Midbrain (tissue), 1 donor: ENCODE measurements at places on chromosomes 1 and 21.

- no peak for DNase-seq
These were observed 117.5 kb downstream of the C1orf21 start for GRCh38 chr1:184504040-184504954.

GRCh38 chr1:205416322-205416721 is 5.5 kb downstream of the LEMD1 start:
- DNase-seq = no peak

DNA sequence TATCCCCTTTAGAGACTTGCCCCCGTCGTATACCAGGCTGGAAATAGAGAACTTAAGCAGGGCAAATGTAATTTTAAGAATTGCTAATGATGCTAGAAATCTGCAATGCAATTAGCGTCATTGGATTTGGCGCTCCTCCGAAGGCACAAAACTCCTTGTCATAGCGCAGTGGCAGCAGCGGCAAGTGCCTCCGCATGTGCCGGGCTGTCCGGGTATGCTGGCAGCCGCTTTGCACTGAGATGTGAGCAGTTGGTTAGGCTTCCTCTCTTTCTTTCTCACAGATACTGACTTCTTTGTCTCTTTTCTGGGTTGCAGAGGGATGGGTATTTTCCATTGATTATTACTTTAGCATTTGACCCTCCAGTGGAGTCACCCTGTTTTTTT is 193.4 kb upstream of the LMO4 start:
- DNase-seq = peak; percentile 51

DNA sequence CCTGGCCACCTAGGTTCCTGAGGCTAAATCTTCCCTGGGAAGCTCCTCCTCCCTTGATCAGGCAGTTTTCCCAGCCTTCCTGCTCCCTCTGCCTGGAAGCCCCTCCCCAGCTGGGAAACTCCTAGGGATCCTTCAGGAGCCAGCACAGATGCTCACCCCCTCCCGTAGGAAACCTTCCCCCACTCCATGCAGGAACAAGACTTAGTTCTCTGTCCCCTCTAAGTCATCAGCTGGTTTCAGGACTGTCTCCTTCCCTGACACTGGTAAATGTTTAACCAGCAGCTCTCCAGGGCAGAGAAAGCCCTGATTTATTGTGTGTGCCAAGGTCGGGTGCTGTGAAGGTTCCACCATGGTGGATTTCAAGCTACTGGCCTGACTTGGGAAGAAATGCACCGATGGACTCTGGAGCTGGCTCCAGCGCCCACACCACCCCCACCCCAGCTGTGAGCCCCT is 25.0 kb downstream of the TTC39A start:
- DNase-seq = no peak

DNA sequence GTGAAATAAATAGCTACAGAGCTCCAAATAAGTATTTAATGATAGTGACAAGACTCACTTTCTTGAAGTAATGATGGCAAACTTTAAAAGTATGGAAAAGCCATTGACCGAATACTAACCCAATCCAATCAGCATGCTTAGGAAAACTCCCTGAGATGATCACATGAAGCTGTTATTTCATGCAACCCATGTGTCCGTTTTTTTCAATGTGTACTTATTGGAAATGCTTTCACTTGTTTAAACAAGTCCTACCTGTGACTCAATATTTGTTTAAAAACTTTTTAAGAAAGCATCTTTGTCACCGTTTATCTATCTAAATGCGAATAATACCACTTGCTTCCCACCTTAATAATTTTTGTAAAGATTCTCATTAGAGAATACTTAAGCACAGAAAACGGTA is 185.8 kb downstream of the NRIP1 start:
- DNase-seq = no peak

- DNase-seq = no peak
These were observed 101.1 kb downstream of the MACF1 start for GRCh38 chr1:39305555-39305954.

- DNase-seq = no peak
These were observed 4.3 kb upstream of the CPLANE2 start for GRCh38 chr1:16241221-16241708.

GRCh38 chr21:44892095-44892494 is 18.6 kb upstream of the PTTG1IP start:
- no peak for DNase-seq

DNA sequence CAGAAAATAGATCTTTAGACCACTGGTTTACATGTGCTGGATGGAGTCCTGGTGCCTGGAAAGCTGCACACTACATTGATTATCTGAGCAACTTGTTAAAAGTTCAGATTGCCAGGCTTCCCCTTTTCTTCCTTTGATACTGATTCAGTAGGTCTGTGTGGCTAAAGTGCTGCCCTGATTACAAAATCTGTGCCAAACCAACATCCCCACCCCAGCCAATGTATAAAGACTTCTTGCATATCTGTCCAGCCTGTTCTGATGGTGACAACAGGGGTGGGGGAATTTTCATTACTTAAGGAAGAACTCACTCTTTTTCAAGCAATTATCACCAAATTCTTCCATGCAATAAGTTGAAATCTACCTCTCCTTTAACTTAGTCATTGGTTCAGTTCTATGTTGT is 135.5 kb downstream of the TNFSF18 start:
- no peak for DNase-seq

GRCh38 chr21:27505516-27505915 is 538.6 kb upstream of the ADAMTS5 start:
- DNase-seq = no peak

DNA sequence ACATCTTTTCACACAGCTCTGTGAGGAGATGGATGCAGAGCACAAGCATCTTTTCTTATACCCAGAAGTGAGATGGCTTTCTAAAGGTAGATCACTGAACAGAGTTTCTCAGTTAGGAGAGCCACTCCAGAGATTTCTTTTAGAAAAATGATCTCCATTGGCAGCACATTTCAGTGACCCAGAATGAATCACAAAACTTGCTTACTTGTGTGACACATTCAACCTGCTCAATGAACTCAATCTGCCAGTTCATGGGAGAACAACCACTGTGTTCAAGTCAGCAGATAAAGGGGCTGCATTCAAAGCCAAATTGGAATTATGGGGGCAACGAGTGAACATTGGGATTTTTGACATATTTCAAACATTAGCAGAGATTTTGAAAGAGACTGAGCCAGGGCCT is 78.3 kb downstream of the UCHL5 start:
- no peak for DNase-seq

DNA sequence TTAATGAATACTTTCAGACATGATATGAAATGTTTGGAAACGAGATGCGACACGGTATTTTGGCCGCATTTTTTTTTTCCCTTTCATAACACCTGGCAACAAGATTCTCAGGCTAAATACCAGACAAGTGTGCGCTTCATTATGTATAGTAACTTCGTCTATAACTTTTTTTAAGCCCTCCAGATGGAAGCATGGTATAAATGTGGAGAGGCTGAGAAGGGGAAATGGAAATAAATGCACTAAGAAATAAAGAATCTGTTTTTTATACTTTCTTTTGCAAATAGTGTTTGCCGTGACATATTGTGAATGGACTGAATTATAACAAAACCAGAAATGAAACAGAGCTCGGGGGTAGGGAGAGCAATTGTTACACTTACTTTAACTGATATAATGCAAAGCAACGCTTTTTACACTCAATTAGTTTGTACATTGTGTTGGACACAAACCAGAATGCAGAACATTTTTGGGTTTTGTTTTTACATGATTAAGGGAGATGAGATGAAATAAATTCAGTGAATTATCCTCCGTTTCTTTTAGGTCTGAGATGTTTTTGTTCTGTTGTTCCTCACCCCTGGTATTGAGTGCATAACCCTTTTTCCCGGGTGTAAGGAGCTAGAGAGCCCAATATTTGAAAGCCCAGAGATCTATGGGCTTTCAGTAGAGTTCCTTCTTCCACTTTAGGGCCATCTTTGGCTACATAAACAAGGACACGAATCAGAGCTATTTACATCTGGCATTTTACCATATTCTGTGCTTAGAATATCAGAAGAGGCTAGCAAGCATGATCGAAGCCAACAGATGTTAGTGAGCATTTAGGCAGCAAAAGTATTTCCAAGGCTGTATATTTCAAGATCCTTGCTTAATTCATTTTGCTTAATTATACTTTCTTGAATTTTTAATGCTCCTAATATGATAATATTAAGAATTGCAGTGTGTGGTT is 478.0 kb downstream of the CAMTA1 start:
- DNase-seq = no peak

DNA sequence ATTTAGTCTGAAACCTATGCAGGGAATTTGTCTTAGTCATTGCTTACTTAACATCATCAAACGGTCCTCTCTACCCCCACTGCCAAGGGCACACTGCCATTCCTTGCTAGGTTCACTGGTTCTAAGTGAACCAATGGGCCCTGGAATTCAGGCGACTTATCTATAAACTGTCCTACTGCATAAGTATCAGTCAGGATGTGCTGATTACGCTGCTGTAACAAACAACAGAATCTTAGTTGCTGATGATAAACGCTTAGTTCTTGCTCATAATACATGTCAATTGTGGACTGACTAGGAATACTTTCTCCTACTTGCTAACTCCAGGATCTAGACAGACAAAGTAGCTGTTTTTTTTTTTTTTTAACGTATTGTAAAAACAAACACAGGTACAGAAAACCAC is 136.1 kb downstream of the PRDM2 start:
- DNase-seq = no peak

- no peak for DNase-seq
These were observed 245.0 kb downstream of the USH2A start for GRCh38 chr1:216178281-216178680.

GRCh38 chr1:42692461-42692860 is 10.2 kb downstream of the YBX1 start:
- no peak for DNase-seq

- DNase-seq = no peak
These were observed 86.2 kb downstream of the SLC66A1 start for GRCh38 chr1:19398309-19398760.

DNA sequence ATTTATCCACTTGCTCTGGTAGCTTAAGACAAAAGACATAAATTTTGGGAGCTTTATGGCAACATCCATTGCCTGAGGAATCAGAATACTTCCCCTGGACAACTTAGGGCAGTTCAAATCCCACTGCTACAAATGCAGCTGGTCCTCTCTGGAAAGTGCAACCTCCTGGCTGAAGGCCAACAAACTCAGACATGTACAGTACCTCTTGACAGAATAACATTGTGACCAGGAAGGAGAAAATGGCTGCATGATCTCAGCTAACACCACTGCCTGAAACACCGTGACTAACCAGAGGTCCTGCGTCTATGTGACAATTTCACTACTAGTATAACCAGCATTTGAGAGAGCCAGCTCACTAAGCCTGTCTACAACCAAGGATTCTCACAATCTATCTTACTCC is 218.9 kb downstream of the CRB1 start:
- DNase-seq = no peak

DNA sequence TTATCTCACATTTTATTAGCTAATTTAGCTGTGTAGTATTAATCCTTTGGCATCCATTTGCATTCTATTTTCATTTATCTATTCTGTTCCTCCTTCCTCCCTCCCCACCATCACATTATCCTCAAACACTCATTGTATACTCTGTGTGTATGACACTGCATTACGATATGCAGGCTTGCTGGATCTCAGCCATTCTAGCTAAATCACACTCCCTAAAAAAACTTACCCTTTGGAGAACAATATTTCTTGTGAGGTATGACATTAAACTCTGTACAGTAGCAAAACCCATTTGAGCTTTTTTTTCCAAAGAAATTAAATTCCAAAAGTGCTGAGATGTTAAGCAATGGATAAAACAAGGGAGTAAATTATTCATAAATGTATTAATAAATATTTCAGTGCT is 11.4 kb upstream of the RAB3GAP2 start:
- DNase-seq = no peak

- DNase-seq = no peak
These were observed 21.3 kb downstream of the SOAT1 start for GRCh38 chr1:179314928-179315327.

GRCh38 chr1:201320168-201320788 is 37.0 kb downstream of the PKP1 start:
- no peak for DNase-seq

DNA sequence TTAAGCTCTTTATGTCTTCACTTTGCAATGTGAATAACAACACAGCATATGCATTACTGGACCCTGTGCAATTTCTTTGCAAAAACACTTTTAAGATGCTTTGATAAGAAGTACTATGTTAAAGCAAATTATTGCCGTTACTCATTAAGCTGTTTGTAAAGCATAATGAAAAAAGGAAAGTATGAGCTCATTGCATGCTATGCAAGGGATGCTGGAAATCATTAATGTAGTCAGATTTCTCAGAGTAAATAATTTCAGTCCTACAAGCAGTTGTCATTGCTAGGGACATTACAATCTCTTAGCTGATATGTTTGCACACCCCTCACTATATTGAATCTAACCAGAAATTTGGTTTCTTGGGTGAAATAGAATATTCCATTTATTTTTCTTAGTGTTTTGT is 982.5 kb upstream of the ADGRL2 start:
- no peak for DNase-seq

GRCh38 chr1:39694026-39694425 is 2.8 kb upstream of the HPCAL4 start:
- no peak for DNase-seq

DNA sequence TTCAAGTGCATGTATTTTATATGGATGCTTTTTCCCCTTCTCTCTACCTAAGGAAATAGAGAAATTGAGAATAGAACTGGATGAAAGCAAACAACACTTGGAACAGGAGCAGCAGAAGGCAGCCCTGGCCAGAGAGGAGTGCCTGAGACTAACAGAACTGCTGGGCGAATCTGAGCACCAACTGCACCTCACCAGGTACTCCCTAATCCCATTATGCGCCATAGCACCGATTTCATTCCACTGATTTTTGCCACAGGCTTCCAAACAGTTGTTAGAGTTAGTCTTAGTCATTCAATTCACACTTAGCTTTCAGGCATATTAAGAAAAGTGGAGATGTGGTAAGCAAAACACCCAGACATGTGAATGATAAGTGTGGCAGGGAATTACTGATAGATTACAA is 122.8 kb downstream of the SDCCAG8 start:
- DNase-seq = no peak

- DNase-seq = no peak
These were observed 310.3 kb upstream of the SGIP1 start for GRCh38 chr1:66223681-66224080.

GRCh38 chr1:178057141-178057765 is 36.7 kb upstream of the RASAL2 start:
- DNase-seq = no peak

DNA sequence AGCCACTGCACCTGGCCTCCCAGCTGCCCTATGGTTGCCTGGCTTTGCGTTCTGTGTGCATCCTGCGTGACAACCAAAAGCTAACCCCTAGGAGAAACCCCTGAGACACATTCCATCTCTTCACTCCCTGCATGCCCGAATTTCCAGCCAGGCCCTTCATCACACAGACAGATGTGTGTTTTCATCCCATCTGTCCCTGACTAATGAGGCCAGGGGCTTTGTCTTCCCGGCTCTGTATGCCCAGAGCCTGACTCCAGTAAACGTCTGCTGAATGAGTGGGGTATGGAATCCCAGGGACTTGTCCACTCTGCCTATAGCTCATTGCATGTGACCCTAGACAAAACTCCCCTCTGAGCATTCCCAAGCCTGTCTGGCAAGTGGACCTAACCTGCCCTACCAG is 9.6 kb downstream of the ESPN start:
- DNase-seq = no peak
